ENCODE measurements at places on chromosomes 1 and 21.
A peak's percentile ranks its signal among the peaks of the same experiment; 100 is the strongest.

DNA sequence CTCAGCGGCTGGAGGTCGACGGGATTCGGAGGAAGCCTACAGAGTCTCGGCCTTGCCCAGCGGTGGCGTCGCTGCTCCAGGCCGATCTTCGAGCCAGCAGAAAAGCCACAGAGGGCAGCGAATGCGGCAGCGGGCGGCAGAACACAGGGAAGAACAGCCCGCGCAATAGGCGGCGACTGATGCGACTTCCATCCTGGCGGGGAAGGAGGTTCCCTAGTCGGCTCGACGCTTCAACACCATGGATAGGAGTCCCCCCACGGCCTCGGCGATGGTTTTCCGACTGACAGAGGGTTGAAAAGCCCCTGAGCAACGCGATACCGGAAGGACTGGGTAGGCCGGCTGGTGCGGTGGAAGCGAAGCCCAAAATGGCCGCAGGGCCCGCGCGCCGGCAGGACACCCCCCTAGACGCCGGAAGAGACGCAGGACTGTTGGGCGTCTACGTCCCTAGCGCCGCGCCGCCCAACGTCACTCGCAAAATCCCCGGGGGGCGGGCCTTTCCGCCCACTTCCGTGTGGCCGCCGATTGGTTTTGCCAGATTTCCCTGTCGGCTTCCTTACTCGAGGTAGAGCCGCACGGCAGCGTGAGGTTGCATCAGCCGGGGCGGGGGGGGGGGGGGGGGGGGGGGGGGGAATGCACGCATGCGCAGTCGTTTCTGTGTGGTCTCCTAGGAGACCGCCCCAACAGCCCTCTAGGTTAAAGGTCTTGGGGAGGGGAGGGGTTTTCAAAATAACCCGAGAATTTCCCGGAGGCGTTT lies at the start of gene PPP1R15B:
Gene PPP1R15B, minus strand, starts transcription at position 367 of the 754 bp plus-strand sequence. CDS start 406 bp downstream, outside the sequence.
- DNase-seq = peak; percentile 98

- no peak for DNase-seq
These were observed 454.0 kb downstream of the PLPP3 start for GRCh38 chr1:56125316-56125715.

DNA sequence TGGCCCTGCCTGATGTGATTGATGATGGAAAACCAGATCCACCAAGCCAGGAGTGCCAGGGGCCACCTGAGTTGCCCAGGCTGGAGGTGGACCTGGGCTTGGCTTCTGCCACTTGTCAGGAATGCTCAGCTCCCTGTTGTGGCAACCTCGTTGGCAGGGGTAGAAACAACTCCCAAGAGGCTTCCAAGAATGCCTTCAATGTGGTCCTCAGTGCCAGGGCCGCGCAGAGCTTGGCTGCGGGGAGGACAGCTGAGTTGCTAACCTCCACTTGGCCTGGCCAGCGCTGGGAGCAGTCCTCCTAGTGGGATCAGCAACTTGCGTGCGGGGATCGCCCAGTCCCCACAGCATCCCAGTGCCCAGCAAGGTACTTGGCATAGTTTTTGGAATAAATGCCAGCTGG lies 9.0 kb downstream of the MYOM3 start:
- DNase-seq = no peak

GRCh38 chr1:12153181-12153785 lies 13.5 kb upstream of the TNFRSF1B start:
- no peak for DNase-seq

DNA sequence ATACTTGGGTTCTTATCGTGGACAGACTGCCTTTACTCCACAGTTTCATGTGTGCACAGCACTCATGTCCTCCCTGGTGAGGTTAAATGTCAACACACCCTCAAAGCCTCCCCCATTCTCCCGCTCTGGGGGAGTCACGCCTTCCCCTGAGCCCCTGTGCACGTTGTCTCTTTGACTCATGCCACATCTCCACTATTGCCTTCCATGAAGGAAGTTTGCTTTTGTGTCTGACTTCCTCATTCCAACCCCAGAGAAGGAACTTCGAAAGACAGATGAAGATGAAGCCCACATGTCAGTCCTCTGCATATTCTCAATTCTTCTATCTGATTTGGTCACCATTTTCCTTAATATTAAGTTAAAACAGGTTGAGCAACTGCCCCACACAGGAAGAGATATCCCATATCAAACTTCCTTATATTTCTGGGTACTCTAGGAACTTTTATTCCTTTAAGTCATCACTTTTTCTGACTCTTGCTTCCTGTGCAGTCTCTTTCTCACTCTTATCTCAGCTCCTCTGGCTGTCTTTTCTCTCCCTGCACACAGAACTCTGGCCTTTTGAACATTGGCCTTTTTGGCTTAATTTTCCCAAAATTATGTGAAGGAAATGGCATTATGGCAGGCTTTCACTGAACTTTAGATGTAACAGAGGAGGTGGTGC lies 41.5 kb downstream of the C4BPA start:
- no peak for DNase-seq

DNA sequence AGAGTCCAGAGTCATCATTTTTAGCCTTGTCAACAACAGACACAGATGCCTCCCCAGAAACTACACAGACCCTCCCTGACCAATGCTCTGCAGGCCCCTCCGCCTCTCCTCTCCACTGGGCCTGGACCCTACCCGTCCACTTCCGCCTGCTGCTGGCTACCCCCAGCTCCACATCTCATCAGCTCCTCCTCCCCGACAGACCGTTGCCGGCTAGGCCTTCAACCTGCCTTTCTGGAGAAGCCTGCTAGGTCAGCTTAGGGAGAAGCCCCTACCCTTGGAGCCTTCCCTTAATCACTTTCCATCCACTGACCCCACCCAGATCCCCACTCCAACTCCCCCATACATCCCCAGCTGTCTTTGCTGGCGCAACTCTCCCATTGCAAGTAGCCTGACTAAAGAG lies 1.4 kb downstream of the TRIM17 start:
- DNase-seq = no peak

- DNase-seq = no peak
These were observed 60.0 kb downstream of the PIK3CD start for GRCh38 chr1:9711466-9712020.

- no peak for DNase-seq
These were observed 174.9 kb downstream of the DPYD start for GRCh38 chr1:97745912-97746311.

- DNase-seq = no peak
These were observed 155.0 kb upstream of the EDN2 start for GRCh38 chr1:41639332-41639936.

DNA sequence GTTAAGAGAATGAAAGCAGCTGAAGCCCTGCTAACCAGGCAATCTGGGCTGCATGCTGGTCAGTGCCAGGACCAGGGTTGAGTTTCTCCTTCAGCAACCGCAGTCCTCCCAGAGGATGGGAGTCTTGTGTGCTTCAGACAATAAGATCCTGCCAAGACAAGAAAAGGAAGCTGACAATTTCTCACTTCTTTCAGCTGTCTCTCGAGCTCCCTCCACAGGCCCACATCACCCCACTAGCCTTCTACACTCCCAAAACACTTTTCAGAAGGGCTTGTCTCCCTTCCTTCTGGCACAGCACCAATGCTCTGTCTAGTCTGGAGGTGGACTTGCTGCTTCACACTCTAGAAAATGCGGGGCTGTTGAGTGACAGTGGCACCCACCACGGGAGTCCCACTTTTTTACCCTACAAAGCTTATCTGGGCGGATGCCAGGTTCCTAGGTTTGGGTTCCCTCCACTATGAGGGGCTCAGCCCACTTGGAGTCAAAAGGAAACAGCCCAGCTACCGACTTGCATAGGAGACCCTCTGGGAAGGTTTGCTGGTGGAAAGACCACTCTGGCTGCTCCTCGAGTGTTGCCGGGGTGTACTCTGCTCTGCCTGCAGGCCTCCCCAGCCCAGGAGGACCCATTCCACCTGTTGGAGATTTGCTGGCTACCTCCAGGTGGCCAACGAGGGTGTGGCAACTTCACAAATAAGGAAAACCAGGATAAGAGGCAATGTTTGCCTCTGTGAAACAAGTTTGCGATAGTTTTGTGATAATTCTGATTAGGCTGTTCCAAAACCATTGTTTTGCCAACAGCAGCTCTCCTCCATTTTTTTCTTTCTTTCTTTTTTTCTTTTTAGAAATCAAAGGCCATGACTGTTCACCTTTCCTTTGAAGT lies 68.9 kb downstream of the TENT5C start:
- DNase-seq = no peak
